ENCODE measurements at places on chromosomes 4 and X. TPM values are rescaled to one million over a fixed set of nuclear protein-coding genes. Genes with fewer than 3 reads are reported as not detected.
A peak's percentile ranks its signal among the peaks of the same experiment; 100 is the strongest.

FUNDC1 gene
- 13.5 TPM for total RNA-seq

DGAT2L6 gene
- not detected for total RNA-seq

DNA sequence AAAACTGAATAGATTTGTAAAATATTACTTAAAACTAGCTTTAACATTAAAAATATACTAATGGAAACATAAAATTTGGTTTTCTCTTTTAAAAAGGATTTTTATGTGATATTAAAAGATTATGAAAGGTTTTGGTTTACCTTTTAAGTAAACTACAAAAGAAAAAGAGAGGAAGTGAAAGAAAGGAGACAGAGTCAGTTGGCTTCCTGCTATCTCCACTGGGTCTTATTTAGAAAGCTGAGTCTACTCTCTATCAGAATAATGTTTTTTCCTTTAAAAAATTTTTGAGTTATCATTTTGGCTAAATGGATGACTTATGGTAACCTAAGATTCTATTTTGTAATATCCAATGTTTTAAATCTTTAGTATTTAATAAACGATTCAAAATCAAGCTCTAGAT, 21.6 kb upstream of the ATP8A1 start:
- no peak for DNase-seq

CLCN3 gene
- 27.1 TPM for total RNA-seq

DNA sequence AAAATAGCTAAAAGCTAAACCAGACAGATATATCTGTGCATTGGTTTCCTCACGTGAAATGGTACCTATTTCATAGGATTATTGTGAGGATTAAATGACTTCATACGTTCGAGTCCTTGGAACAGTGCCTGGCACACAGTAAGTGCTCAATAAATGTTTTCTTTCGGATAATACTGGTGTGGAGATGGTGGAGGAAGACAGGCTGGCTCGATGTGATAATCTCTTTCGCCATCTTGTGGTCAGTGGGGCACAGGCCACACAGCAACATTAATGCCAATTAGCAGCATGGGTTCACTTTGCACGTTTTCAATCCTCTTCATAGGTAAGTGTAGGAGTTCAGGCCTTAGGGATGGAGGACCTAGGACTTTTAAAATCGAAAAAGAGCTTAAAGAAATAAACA, 9.3 kb downstream of the PAGE4 start:
- DNase-seq: peak; percentile 17

MUC7 gene
- not detected for total RNA-seq

- DNase-seq: peak; percentile 80
These were observed 803.9 kb upstream of the PCDH10 start for GRCh38 chr4:132344924-132345828.

CXorf66 gene
- not detected for total RNA-seq

DNA sequence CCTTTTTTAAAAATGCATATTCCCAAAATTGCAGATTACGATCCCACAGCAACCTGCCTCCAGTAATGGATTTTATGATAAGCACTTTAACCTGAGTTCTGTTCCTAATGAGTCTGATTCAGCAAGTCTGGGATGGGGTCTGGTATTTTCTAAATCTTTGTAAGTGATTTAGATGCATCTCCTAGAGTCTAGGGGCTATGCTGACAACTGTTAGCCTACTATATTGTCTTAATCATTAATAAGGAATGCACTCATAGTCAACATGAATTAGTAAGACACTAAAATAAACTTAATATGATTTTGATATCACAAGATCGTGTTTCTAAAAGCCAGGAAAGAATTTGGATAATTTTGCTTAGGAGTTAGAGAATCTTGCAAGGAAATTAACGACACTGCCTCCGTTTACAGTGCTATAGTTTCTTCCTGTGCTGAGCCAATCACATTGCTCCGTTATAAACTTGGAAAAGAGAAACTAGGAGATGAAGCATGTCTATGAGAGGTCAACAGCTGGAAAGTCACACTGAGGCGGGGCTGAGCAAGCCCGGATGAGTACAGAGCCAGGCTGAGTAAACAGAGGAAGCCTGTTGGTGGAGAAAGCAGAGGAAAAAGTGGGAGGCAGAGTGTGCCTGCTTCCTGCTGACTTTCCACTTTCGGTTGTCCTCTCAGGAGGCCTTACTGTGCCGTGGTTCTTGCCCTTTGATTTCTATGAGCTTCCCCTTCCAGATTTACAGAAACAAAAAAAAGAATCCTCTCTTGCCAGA, 5.4 kb downstream of the SCARB2 start:
- DNase-seq: peak; percentile 97

DNA sequence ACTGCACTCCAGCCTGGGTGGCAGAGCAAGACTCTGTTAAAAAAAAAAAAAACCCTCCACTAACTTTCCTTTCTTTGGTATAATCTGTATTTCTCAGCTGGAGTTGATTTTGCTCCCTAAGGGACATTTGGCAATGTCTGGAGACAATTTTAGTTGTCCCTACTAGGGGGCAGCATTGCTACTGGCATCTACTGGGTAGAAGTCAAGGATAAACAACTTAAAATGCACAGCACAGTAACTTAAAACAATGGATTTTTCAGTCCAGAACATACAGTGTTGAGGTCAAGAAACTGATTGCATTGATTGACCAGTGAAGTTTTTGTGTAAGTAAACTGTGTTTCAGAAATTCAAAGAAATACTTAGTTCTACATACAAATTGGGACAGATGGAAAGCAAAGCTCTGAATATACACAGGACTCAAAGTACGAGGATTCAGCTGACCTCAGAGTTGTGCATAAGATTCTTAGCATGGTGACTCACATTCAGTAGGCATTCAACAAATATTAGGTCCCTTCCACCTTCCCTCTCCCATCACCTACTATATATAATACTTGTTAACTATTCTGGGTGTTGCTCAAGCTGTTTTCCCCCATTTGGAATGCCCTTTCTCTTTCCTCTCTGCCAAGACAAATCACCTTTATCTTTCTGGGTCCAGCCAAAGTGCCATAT, 8.8 kb downstream of the DDX53 start:
- peak; percentile 13 for DNase-seq

EDA gene
- not detected for total RNA-seq

TNIP3 gene
- total RNA-seq: 0.32 TPM

PWWP3B gene
- 5.2 TPM for total RNA-seq

GRCh38 chrX:115058276-115058675, 40.9 kb upstream of the IL13RA2 start:
- DNase-seq: peak; percentile 87

RGN gene
- total RNA-seq: 3.5 TPM

GRCh38 chr4:957231-957580, 16.2 kb downstream of the DGKQ start:
- no peak for DNase-seq

SMIM31 gene
- total RNA-seq: not detected

DNA sequence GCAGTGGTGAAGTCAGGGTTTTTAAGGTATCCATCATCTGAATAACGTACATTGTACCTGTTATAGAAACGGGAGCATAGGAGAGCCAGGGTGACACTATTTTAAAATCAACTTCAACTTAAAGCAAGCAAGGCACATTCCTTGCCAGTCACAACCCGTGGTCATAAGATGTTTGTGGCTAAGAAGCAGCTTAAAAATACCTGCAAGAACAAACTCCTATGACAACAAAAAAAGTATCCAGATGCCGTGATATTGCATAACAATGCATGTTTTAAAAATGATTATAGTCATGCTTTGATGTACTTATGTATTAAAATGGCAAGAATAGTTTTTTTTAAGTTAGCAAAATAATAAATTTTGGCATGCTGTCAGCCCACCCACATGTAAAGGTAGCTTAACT, 16.5 kb upstream of the SYNPO2 start:
- no peak for DNase-seq

- DNase-seq: no peak
These were observed 2.4 kb upstream of the GPR82 start for GRCh38 chrX:41721590-41721989.

PDGFC gene
- 145 TPM for total RNA-seq

DNA sequence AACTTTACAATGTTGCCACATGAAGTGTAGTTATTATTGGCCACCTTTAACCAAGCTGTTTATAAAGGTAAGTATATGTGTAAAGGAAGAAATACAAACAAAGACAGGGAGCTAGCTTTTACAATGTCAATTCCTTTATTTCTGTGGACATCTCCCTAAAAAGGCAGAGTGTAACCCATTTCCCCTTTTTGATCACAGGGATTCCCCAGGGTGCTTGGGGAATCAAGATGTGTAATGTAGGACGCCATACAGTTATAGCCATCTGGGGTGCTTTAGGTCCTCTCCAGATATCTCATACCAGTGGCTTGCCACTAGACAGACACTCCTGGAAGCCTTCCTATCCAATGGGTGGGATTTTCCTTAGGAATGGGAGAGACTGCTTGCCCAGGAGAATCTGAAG, 4.2 kb upstream of the CUL4B start:
- no peak for DNase-seq

DNA sequence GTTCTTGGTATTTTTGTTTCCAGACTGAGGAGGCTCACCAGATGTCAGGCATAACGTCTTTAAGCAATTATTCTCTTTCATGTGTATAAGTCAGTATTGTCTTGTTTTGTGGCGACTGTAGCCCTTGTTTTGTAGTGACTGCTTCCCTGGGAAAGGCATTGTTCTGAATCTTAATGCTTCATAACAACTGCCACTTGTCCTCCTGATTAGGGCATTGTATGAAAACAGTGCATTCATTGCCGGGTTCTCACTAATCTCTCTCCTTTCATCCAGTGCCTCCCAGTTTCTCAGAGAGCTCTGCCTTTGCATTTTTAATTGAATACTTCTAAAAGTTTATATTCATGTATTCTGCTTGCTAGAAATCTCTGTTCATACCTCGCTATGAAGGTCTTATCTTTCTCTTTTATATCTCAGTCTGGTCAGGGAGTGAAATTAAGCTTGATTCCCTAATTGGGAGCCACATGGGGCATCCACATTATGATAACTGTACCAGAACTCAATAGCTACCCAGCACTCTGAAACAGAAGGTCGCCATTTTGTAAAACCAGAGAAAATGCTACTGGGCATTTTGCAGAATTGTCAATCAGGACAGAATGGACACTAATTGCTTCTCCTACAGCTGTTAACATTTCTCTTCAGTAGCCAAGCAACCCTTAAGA, 149.8 kb downstream of the GBA3 start:
- no peak for DNase-seq

RS1 gene
- total RNA-seq: not detected

GRCh38 chrX:115491766-115492165, 69.2 kb upstream of the PLS3 start:
- DNase-seq: peak; percentile 13

PCDH19 gene
- 0.32 TPM for total RNA-seq

DNA sequence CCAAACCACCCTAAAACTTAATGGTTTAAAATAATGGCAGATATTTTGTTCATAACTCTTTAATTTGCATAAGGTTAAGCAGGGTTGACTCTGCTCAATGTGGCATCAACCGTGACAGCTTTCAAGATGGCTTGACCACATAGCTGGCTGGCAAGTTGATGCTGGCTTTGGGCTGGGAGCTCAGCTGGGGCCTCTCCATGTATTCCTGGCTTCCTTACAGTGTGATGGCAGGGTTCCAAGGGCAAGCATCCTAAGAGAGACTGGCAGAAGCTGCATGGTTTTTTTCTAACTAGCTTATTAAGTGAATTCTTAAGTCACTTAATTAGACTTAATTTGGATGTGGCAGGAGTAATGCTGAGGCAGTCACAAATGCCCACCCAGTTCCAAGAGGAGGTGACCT, 4.5 kb downstream of the RP2 start:
- DNase-seq: no peak

DNA sequence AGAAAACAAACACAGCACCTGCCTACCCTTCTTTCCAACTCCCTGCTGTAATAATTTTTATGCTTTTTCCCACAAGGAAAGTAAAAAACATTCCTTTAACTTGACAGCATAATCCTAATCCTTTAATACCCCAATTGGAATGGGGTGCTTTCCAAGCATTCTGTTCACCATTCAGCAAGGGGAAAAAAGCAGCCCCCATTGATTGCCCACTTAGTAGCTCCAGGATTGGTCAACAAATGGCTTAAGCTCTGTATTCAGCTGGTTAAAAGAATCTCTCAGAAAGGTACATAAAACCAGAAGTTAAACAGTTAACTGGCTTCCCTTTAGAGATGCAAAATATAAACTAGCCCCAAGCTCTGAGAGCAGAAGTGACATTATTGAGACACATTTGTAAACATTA, 194.8 kb upstream of the ATOH1 start:
- DNase-seq: no peak

UGT2B11 gene
- not detected for total RNA-seq

- no peak for DNase-seq
These were observed 165.1 kb downstream of the VSIG4 start for GRCh38 chrX:65874765-65875164.

GLOD5 gene
- total RNA-seq: not detected

MAGEB1 gene
- total RNA-seq: not detected

SPANXN4 gene
- total RNA-seq: not detected

DNA sequence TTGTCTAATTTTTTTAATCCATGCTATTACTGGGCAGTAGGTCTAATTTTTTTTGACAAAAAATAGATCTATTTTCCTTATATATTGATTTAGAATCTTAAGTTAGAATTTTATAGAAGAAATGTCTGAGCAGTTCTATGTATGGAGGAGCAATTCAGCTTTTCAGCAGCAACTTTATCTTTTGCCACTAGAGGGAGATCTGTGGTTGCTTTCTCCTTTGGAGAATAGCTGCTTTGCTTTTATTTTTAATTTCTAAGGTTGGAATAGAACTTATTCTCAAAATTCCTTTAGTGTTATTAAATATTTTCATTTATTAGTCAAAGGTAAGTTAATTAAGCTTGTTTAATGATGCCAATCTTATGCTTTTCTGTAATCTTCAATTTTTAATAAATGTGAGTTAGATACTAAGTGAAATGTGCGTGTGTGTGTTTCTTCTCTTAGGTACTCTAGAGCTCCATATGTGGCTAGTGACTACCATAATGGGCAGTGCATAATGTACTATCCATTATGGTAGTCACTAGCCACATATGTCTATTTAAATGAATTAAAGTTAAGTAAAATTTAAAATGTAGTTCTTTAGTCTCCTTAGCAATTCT, 29.3 kb downstream of the FAM199X start:
- peak; percentile 30 for DNase-seq

DNA sequence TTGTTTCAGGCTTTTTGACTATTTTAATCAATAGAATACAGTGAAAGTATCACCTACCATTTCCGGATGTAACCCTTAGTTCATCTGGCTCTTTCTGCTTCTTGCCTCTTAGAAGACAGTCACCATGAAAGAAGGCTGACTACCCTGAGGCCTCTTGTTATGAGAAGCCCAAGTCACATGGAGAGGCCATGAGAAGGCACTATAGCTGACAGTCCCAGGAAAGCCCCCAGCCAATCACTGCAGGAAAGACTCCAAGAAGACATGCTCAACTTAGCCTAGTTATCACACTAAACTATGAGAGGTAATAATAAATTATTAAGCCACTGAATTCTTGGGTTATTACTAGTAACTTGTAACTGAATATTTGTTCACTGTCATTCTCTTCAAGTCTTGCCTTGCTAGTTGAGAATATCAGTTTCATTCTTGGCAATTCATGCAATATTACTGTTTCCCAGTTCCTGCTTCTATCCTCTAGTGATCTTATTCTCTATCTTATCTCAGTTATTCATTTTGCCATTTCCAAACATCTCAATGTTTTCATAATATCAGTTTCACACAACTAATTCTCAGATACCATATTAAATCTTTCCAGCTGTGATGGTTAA, 57.1 kb upstream of the GUCY1A1 start:
- DNase-seq: no peak

GRCh38 chr4:153004081-153004850, 68.1 kb downstream of the FHDC1 start:
- DNase-seq: no peak

FAM241A gene
- total RNA-seq: 1.6 TPM

GRIA3 gene
- 8.1 TPM for total RNA-seq

All from fibroblast of villous mesenchyme (primary cell).